ENCODE measurements at places on chromosomes 7 and 10.

- no peak for DNase-seq
These were observed 125.7 kb upstream of the ZNF438 start for GRCh38 chr10:31157123-31158010.

GRCh38 chr7:92498557-92498956 lies 20.8 kb upstream of the ERVW-1 start:
- no peak for DNase-seq

GRCh38 chr10:86111902-86112545 lies 254.6 kb downstream of the GRID1 start:
- no peak for DNase-seq

GRCh38 chr10:112287844-112288243 lies 4.6 kb downstream of the TECTB start:
- DNase-seq = no peak

GRCh38 chr10:1612908-1613307 lies 124.4 kb downstream of the ADARB2 start:
- no peak for DNase-seq

DNA sequence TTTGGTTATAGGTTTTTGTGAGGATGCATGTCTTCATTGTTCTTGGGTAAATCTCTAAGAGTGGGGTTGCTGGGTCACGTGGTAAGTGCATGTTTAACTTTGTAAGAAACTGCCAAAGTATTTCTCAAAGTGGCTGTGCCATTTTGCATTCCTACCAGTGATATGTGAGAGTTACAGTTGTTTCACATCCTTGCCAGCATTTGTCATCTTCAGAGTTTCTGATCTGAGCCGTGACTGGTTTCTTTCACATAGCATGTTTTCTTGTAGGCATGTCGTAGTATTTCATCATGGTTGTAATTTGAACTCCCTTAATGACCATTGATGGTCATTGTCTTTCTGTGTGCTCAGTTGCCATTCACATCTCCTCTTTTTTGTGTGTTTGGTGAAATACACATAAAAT lies 286.0 kb downstream of the RNLS start:
- DNase-seq = no peak

GRCh38 chr10:23384364-23384763 lies 39.8 kb upstream of the C10orf67 start:
- no peak for DNase-seq

- peak; percentile 61 for DNase-seq
These were observed 71.7 kb downstream of the ICA1 start for GRCh38 chr7:8190119-8190895.

- DNase-seq = no peak
These were observed 212.4 kb upstream of the YAE1 start for GRCh38 chr7:39353615-39354376.

GRCh38 chr7:6178298-6179029 lies 94.0 kb downstream of the CYTH3 start:
- DNase-seq = no peak

DNA sequence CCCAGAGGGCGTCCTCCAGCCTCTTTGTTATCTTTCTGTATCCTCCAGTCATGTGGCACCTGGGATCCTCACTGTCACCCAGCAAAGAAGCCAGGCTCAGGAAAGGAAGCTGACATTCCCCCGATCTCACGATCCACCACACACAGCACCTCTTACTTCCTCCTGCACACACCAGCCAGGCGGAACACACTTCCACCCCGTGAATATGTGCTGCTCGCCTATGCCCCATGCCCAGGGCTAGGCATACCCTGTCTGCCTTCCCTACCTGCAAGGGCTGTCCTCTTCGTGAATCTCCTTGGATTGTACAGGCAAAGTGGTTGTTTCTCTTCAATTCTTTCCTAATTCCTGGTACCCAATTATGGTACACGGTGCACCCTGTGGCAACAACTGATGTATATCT lies 191.0 kb downstream of the TNS3 start:
- no peak for DNase-seq

- no peak for DNase-seq
These were observed 118.3 kb upstream of the ZNF438 start for GRCh38 chr10:31149835-31150512.

GRCh38 chr7:77540402-77540822 lies 3.3 kb downstream of the PTPN12 start:
- no peak for DNase-seq

DNA sequence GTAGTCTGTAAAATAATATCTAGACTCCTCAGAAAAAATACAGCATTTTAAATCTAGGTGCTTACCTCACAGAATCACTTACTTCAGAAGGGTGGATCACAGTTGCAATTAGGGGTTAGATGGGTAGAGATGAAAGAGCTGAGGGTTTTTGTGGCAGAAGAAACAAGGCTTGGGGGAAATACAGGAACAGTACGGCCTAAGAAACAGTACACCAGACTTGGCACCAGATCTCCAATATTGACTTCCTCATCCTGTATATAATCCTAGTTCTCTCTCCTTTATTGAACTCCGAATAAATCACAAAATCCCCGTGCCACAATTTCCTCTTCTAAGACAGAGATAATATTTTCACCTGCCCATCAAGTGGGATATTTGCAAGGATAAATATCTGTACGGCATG lies 14.3 kb downstream of the CEP41 start:
- DNase-seq = no peak

DNA sequence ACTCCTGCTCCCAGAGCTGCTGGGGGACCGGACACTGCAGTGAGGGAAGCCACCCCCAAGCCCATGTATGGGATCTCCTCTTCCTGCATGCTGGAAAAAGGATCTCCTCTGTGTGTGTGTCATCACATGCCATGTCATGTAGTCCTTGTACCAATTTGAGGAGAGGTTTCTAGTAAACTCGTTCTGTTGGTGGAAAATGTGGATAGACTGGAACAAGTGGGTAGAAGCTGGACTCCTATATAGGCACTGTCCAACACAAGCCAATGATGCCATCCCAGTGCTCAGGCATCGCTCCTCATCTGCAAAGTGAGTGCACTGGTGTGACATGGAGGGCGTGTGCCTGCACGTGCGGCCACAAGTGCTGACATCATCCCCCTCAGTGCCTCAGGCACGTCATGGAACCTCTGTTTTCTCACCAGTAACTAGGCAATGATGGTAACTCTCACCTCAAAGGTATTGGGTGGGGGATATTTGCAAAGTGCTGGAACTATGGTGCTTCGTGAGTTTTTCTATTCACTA lies 19.3 kb downstream of the MYO1G start:
- DNase-seq = peak; percentile 41

GRCh38 chr7:101985903-101986734 lies 168.7 kb downstream of the CUX1 start:
- no peak for DNase-seq

GRCh38 chr10:654647-654996 lies 34.8 kb downstream of the DIP2C start:
- DNase-seq = no peak

DNA sequence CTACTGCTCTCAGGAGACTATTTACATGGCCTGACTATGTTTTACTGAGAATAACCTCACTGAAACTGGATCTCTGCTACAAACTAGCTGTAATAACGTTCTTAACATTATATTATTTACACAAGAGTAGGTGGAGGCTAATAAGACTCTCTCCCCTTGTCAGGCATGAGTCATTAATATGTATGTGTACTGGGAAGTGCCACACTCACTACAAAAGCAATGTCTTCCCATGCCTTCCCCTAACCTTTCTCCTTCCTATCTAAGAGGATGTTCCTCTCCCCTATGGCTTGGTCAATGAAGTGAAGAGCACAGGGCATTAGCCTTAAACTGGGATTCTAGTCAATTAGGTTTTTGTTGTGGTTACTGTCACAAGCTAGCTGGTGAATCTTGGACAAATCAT lies 147.9 kb downstream of the DGKB start:
- no peak for DNase-seq

DNA sequence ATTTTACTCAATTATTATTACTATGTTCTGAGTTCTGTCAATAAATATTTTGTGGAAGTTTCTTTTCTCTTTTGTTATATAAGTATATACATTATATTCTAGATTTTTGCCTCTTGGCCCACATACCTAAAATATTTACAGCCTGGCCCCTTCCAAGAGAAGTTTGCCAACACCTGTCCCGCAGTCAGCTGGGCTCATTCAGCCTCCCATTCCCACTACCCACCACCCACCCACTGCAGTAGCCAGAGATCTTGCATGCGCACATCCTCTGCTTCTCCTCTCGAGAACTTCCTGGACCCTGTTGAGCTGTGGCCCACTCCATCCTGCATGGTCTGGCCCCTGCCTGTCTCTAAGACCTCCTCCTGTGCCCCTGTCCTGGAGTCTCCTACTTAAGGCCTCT lies 33.6 kb downstream of the WIPF3 start:
- DNase-seq = no peak

- no peak for DNase-seq
These were observed 189.6 kb downstream of the ADAM12 start for GRCh38 chr10:126198681-126199080.

DNA sequence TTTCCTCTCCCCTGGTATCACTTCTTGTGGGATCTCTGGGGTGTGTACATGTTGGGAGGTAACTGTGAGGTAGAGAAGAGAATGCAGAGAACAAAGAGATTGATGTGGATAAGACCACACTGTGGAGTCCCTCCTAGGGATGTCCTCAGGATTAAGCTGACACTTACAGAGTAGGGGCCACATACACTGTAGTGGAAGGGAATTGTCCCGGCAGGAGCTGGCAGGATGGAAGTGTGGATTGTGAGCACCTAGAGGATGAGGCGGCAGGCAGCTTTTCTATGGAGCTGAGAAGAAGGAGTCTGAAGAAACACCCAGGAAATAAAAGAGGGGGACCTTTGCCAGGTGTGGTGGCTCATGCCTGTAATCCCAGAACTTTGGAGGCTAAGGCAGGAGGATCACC lies 13.5 kb downstream of the AGFG2 start:
- DNase-seq = no peak

DNA sequence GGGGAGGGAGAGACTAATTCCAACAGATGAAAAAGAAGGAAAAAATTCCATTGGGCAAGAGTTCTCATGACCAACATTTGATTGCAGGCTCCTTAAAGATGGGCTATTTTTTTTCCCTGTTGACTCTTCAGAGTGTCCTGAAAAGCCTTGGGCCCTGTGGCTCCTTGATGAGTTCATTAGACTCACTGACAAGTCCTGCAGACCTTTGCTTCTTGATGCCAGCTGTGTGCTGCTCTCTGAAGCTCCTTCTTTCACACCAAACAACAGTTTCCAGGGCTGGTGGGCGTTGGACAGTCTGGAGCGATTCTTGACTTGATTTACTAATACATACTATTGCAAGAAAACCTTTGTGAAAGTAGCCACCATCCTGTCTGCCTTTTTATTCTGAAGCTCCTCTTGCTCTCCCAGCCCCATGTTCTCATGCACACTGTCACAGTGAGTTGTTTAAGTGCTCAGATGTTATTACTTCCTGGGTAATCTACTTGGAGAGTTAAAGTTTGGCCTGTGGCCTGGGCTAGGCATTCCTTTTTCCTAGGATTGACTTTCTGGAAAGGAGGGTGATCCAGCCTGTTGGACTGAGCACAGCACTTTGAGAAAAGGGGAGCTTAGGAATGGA lies 250.3 kb downstream of the PTEN start:
- no peak for DNase-seq

Measured in effector memory CD8-positive, alpha-beta T cell (primary cell).